Left lung (tissue), 14 donors: ENCODE measurements at places on chromosomes 5 and 9. TPM values are rescaled to one million over a fixed set of nuclear protein-coding genes. Genes with fewer than 3 reads are reported as not detected.

Gene RMRP
- not detected for polyA plus RNA-seq

Gene TMEM215
- not detected for polyA plus RNA-seq

DNA sequence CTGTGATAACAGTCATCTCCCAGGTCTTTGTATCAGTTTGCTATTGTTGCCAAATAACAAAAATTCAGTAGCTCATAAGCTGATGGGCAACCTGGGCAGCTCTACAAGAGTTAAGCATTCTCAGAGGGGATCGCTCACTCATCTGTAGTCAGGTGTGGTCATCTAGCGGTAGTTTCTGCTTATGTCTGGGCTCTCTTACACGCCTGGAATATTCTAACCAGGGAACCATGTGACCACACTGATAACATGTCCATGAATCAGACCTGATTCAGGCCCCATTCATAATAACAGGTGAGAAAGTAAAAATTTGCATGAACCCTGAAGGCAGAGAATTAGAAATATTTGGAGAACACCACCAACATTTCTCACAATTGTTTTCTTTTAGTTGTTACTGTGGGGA lies 576.1 kb downstream of the SLCO4C1 start:
- DNase-seq, result no peak

DNA sequence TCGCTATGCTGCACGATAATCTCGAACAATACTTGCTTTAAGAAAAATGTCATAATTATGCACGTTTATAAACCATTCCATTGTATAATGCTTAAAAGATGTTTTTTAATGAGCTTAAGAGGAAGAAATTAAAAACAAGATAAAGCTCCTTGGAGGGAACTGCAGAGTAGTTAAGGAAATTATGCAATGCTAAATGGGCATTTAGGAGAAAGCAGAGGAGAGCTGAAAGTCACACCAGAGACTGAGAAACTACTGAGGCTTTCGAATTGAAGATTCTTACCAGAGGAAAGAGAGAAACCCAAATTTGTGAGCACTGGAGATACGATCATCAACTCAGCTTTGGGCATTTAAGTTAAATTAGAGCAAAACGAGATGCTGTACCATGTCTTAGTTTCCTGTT lies 119.4 kb downstream of the CDH10 start:
- no peak for DNase-seq

Gene STPG3
- 1.4 TPM for polyA plus RNA-seq

Gene RGS7BP
- 25.7 TPM for polyA plus RNA-seq
